ENCODE measurements at places on chromosomes 7 and 10.

- no peak for DNase-seq
Measured at GRCh38 chr10:130389906-130390305, 253.7 kb downstream of the GLRX3 start.

DNA sequence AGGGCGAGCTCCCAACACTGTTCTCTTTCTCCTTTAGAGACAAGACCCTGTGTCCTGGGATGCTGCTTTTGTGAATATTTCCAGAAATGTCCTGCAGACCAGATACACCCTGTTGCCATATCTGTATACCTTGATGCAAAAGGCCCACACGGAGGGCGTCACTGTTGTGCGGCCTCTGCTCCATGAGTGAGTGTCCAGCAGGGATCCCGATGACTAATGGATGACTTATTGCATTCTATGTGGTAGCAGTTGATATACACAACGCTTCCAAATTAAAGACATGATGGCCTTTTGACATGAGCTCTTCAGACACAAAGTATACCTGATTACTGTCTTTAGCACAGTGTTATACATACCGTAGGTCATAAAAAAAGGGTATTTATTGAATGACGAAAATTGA, 45.0 kb upstream of the MGAM2 start:
- DNase-seq = no peak

DNA sequence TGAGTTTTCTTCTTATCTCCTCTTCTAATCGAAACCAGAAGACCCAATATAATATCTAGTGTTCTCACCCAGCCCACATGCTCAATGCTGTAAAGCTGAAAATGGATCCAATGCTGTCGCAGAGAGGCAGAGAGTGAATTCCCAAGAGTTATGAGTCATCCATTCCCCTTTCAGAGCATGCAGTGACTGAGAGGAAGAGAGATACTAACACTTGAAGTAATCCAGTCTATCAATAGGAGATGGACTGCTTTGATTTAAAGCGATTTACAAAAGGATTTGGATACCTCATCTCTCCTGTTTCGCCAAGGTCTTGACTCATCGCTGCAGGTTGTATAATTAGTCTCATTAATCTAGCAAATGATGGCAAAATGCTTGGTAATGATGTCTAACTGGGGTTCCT, 41.5 kb upstream of the PRKCQ start:
- no peak for DNase-seq

DNA sequence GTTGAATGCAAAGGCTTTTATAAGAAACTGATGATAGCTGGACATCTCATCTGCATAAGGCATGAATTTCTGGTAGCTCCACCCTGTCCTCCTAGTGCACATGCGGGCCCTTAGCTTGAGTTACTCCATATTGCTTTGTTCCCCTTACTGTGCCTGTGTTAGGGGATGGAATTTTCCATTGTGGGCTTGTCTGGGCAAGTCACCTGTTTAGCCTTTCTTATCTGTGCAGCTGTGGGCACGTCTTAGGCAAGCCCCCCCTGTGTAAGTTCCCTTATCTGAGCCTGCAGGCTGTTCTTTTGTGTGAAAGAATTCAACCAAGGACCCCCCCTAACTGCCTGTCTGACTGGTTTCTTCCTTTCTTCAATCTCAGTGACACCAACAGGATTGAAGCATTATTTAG, 14.5 kb upstream of the CROT start:
- DNase-seq = no peak

DNA sequence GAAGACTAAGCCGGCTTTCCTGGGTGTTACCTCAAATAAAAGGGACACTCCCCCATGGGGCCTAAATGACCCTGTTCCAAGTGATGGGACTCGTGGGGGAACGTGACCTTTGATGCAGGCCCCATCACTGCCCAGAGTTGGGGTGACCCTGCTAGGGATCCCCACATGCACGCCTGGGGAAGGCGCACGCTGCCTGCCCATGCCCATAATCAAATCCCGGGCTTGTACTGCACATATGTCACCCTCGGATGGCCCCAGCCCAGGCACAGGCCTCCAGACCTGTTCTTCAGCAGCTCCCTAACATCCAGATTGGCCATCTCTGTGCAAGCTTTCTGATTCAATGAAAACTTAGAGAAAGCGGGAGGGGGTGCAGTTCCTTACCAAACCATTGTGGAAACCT, 14.7 kb downstream of the EBF3 start:
- no peak for DNase-seq

Data from activated T-helper 1 cell treated with anti-CD3 and anti-CD28 coated beads, Interleukin-2, amount 50 U/mL, for 16 hours (primary cell).